ENCODE measurements at places on chromosomes 6 and 20.

- no peak for DNase-seq
Observed at GRCh38 chr20:50085146-50085480, 27.8 kb downstream of the UBE2V1 start.

DNA sequence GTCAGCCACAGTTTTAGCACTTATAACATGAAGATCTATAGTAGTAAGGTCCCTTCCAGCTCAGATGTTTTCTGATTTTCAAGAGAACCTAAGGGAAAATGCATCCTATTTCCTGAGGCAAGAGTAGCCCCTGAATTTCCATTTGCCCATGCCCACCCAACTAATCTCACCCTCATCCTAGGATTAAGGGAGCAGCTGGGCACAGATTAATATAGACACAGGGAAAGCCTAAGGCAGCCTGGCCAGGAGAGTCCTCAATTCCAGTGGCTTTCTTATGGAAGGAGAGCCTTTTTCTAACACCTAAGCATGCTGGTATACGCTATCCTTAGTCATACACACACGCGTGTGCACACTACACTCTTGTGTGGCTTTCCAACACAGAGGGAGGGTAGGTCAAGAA is 1.5 kb downstream of the APOBEC2 start:
- DNase-seq: no peak

- no peak for DNase-seq
Observed at GRCh38 chr6:55543633-55544309, 35.2 kb downstream of the HMGCLL1 start.

- no peak for DNase-seq
Observed at GRCh38 chr6:14711056-14711703, 534.7 kb upstream of the JARID2 start.

DNA sequence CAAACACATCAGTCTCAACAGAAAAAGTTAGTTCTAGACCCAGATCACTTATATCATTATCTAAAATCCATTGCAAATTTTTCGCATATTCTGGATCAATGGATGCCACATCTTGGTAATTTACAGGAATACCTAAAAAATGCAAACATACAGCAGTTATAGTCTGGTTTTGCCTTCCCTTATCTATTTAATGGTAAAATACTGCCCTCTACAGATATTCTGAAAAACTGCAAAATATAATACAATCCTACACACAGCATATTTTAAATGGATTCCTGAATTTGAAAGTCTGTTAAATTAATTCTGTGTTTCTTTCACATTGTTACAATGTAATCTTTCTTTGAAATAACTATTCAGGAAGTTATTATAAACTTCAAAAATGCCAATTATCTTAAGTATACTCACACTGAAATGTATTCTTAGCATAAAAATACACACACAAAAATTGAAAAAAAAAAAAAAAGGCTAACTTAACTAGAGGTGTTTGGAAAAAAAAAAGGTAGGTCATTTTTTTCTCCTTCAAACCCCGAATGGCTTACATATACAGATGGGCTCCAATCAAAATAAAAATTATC is 88.4 kb downstream of the HACE1 start:
- DNase-seq: no peak

DNA sequence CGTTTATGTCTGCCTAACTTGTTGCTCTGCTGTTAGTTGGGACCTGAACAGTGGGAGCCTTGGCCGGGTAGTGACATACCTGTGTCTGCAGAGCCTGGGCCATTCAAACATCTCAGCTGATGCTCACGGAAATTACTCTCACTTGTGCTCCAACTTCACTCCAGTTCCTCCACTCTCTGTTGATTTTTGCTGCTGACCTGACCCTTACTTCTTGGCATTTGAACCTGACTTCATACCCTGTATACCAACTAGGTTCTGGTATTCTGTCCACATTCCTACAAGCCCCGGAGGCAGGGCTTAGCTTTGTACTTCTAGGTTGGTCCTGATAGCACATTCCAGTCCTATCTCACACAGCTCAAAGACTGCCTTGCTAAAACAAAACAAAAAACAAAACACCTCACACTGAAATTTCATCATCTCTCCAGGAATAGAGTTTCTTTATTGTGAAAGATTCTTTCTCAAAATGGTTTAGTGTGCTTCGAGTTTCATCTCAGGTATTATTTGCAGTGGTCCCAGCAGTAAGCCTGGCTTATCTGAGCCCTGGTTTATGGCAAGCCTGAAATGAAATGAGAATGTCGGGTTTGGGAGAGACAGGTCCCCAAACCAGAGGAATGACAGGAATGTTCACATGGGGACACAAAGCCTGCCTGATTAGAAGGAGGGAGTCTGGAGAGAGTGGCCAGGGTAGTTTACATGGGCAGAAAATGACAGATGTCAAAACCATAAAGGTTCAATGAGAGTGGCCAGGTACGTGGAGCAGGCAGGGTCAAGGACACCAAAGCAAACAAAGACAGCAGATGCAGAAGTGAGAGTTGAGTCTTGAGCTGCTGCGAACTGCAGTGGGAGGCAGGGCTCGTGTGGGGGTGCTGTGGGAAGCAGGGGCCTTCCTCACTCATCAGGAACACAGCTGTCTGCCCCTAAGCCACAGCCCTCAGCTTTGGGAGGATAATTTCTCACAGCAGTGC is 174.2 kb upstream of the HDAC2 start:
- DNase-seq: no peak

DNA sequence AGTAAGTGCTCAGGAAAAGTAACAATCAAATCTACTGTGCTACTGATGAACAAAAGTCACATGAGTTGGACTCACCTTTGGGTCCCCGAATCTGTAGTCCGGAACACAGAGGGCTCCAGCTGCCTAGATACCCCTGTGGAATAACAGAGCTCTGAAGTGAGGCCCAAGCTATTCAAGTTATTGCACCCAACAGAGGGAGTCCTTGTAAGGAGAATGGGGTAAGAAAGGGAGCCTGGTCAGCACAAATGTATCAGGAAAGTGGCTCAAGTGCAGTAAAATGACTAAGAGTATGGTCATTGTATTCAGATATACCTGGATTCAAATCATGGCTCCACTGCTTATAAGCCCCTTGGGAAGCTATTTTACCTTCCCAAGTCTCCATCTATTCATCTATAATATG is 20.9 kb downstream of the EDN1 start:
- DNase-seq: no peak

DNA sequence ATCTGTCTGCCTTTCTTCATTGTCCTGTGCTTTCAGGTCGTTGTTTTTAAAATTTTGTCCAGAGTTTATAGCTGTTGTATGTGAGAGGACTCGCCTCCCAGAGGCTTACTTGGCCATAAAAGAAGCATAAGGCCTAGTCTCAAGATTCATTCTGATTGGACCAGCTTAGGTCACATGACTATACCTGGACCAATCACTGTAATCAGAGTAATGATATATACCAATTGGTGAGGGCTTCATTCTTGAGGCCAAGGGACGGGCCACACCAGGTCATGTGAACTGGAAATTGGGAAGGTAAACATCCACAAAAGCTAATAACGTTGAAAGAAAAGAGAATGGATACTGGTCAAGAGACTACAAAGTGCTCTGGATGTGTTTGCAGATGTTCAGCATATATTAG is 141.4 kb upstream of the SULF2 start:
- DNase-seq: no peak

DNA sequence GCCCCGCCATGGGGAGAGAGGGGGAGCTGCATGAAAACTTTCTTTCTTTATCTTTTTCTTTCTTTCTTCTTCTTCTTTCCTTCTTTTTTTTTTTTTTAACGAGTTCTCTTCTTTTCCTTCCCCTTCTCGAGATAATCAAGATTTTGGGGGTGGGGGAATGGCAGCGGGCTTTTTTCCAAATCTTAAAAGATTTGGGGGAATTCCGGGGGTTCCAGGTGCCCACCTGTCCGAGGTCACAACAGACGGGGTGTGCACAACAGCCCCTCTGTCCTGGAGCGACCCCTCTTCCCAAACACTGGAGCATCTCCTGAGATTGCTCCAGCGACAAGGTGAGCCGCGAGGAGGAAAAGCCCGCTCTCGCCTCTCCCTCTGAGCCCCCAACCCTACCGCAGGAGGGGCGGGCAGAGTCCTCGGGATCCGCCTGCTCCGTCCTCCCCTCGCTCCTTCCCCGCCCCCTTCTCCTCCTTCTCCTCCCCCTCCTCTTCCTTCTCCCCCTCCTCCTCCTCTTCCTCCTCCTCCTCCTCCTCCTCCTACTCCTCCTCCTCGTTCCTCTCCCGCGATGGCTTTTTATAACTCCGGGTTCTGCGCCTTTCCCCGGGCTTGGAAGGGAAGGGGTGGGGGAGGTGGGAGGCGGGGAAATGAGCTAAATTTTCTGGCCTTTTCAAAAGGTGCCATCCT is 689 bp upstream of the KCNB1 start:
- peak; percentile 36 for DNase-seq

DNA sequence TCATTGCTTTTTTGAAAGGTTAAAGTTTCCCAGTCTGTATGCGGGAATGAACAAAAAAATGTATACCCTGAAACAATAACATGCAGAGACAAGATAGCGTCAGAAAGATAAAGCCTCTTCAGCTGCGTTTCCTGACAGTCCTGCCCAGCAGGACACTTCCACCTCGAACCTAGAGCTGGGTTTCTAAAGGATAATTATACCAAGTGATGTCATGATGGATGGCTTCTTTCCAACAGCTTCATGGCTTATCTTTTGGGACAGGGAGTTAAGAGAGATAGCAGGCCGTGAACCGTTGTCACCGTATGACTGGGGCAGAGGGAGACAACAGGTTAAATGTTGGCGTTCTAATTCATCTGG is 267.6 kb upstream of the SGK1 start:
- DNase-seq: no peak

- DNase-seq: no peak
Observed at GRCh38 chr20:38759106-38759505, 10.8 kb downstream of the ACTR5 start.

DNA sequence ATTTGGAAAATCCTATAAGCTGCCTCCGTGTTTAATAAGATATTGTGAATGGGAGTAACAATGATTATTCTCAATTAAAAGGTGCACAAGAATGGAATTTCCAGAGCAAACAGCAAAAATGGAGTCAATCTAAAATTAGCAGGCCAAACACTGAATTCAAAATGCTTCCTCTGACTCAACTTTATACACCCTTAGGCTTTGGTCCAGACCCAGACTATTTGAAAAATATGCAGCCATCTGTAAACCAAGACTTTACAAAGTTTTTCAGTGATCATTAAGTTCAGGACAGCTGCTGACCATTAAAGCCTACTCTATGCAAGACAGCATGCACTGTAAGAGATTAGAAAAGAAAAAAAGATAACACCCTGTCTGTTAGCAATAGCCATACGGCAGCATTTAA is 39.4 kb upstream of the CCN6 start:
- DNase-seq: no peak

GRCh38 chr6:74605922-74606581 is 599.8 kb downstream of the COL12A1 start:
- no peak for DNase-seq

GRCh38 chr6:13427801-13428582 is 59.4 kb downstream of the GFOD1 start:
- DNase-seq: peak; percentile 56
